Thymus (tissue), 14 donors: ENCODE measurements at places on chromosomes 5 and 9. TPM values are rescaled to one million over a fixed set of nuclear protein-coding genes. Genes with fewer than 3 reads are reported as not detected.

PAEP gene
- 0.38 TPM for total RNA-seq

C9orf152 gene
- total RNA-seq: 0.05 TPM

PRRX2 gene
- total RNA-seq: 1.3 TPM

HSPA9 gene
- 169 TPM for total RNA-seq

MAMDC4 gene
- 1.3 TPM for total RNA-seq
